ENCODE measurements at places on chromosomes 11 and 22.

- peak; percentile 77 for DNase-seq
These were observed 28.5 kb downstream of the LRP4 start for GRCh38 chr11:46889689-46890475.

DNA sequence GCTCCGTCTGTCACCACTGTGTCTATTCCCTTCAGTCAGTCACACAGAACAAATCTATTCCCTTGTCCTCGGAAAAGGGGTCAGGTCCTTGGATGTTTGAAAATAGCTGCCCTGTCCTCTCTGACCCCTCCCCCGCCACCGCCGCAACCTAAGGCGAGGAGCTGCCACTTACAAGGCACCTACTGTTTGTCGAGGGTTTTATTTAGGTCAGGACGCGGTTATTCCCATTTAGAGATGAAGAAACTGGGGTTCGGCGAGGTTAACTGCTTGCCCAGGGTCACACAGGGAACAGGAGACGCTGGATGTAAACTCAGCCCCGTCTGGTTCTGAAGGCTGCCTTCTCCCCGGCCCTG lies 1468.1 kb downstream of the BRD1 start:
- DNase-seq: no peak

DNA sequence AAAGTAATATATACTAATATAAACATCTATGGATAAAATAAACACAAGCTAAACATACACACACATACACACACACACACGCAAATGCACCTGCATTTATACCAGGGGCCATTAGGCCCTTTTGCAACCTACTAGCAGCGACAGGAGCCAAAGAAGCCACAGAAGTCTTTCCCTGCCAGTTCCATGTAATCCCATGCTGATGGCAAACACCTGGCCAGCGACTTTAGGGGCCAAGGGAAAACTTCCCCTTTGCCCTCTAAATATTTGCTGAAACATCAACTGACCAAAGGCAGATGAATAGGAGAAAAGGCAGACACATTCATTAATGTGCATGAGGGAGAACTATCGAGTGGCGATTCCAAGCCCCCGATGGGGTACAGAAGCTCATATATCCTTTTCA lies 14.8 kb upstream of the P2RY2 start:
- no peak for DNase-seq

- DNase-seq: no peak
These were observed 34.9 kb upstream of the PCF11 start for GRCh38 chr11:83122050-83122449.

DNA sequence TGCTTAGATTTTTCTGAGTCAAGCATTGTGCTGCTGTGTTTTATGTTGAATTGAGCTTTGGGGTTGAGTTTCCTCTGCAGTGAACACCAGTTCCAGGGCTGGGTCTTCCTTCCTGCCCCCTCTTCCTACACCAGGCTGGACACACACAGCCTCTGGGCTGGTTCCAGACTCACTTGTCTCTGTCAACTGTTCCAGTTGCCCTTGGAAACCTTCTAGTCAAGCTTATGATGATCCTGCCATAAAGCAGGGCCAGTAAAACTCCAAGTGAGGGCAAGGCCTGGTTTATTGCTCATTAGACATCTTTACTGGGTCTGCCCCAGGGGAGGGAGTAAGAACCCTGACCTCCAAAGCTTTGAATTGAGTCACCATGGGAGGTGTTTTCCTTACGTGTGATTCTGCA lies 61.1 kb downstream of the KIAA1671 start:
- no peak for DNase-seq

DNA sequence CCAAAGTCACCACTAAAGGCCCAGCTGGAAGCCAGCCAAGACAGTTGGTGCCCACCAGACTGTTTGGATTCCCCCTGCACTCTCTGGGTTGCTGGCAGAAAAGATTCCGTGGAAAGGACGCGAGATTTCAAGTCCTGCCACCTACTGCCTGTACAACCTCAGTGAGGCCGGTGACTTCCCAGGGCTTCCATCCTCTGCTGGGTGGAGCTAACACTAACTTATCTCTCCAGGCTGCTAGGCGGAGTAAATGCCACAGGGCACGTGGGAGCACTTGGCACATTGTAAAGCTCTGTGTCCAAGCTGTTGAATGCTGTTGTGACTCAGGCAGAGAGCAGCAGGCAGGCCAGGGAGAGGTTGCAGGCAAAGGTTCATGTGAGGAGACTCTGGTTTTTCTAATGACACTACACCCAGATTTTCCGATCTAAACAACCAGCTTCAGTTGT lies 50.9 kb upstream of the CDON start:
- DNase-seq: no peak

- DNase-seq: no peak
These were observed 63.1 kb downstream of the ARHGEF12 start for GRCh38 chr11:120399307-120399706.

DNA sequence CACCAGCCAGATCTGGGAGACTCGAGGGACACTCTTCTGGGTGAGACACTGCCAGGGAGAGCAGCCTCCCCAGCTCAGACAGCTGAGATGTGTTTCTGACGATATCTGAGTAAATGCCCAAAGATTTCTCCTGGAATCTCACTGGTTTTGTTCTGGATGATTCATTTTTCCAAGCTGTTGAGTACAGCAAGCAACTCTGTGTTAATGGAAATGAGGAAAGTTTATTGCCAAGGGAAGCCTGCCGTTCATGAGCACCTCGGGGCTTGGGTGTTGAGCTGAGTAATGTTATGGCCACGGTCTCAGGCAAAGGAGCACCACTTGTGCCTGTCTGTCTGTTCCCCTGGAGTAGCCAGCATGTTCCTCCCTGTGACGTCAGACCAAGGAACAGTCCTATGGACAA lies 1132.4 kb downstream of the BRD1 start:
- no peak for DNase-seq

DNA sequence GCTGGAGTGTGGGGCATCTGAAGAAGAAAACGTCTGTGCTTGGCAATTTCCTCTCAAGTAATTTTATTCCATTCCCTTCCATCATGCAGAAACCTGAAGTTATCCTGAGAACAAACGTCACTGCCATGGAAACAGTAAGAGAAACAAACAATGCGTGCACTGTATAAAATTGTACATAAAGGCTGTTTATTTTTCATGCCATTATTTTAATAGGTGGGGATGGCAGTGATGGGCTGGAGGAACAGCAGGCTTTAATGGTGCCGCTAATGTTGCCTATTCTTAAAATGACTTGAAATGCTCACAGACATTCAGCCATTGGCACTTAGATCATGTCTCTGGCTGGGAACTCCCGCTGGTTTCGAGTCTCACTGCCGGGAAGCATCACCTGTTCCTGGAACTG lies 7.5 kb upstream of the SEZ6L start:
- DNase-seq: no peak

DNA sequence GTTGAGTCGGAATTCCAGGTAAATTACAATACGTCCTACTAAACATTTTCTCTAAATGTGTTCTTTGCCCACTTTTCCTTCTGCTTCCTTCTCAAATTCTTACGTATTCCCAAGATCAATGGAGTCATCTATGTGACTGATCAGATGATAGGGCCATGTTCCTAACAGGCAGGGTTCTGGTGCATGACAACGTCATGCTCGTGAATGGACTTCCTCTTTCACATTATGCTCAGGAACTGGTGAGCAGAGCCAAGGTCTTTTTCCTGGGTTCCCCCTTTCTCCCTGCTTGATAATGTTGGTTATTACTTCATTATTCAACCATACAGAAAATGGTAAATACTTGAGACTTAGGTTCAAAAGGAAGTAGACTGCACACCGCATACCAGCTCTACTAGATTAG lies 789.4 kb downstream of the OPCML start:
- no peak for DNase-seq

DNA sequence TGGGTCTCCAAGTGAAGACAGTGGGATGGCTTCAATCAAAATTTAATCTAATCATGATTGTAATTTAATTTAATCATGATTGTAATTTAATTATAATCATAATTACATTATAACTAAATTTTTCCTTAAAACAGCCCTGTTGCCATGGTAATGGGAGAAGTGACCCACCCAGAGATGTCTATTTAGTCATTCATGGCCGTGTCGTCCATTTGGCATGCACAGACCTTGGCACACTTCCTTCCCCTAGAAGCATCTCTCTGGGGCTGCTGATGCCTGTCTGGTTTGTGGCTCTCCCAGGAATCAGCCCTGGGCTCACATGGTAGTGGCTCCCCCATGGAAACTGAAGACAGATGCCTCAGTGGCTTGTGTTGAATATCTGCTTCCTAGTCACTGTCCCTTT lies 27.0 kb downstream of the P4HA3 start:
- no peak for DNase-seq

DNA sequence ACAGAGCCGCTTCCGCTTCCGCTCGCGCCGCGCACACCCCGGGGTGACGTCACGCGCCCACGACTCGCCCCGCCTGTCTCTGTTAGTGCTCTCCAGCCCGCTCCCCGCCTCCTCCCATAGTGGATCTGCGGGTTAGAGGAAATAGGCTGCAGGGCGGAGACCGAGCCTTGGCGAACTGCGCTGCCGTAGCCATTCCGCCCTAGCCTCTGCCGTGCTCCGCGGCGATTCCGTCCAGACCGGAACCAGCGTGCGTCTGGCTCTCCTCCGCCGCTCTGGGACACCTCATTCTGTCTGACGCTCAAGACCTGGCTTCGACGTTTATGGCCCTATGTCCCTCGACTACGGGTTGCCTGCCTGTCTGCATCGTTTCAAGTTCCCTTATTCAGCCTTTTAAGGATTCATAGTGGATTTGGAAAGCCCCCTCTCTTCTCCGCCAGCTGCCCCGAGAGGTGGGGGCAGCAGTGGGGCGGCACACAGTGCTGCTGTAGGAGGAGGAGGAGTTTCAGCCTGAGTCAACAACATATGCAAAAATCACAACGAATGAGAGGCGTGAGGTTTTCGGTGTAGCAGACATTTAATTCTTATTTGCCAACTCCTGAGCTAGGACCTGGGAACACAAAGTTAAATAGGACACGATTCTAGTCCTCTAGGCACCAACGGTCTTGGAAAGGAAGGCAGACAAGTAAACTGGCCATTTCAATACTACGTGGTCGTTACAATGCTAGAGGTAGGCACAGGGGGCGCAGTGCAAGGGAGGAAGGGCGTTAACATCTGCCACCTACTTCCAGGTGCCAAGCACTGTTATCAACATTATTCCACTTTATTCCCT lies at the start of gene TAF10:
TSS of gene TAF10 (minus strand) at position 4 of the 829 bp plus-strand sequence. CDS start 27 bp downstream, outside the sequence.
- peak; percentile 98 for DNase-seq

- no peak for DNase-seq
These were observed 867.4 kb downstream of the NTM start for GRCh38 chr11:132237781-132238180.

DNA sequence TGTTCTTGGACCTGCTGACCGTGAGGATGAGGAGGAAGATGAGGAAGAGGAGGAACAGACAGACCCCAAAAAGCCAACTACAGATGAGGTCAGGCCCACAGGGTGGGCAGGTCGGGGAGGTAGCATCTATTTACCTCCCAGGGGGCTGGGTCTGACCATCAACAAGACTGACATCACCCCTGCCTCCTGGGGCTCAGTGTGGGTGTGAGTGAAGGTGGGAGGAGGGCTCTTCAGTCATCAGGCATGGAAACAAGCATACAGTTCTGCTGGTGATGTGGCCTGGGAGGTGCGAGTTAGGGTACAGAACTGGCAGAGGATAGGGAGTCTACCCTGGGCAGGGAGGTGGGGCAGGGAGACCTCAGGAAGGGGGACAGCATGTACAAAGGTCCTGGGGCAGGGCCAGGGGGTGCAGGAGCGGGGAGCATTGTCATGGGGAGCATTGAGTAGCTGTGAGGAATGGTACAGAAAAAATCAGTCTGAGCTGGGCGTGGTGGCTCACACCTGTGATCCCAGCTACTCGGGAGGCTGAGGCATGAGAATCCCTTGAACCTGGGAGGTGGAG lies 8.9 kb downstream of the PLCB3 start:
- no peak for DNase-seq

- DNase-seq: no peak
These were observed 13.8 kb upstream of the IFITM3 start for GRCh38 chr11:334264-334994.

- DNase-seq: no peak
These were observed 9.7 kb upstream of the MPPED1 start for GRCh38 chr22:43402128-43402527.

DNA sequence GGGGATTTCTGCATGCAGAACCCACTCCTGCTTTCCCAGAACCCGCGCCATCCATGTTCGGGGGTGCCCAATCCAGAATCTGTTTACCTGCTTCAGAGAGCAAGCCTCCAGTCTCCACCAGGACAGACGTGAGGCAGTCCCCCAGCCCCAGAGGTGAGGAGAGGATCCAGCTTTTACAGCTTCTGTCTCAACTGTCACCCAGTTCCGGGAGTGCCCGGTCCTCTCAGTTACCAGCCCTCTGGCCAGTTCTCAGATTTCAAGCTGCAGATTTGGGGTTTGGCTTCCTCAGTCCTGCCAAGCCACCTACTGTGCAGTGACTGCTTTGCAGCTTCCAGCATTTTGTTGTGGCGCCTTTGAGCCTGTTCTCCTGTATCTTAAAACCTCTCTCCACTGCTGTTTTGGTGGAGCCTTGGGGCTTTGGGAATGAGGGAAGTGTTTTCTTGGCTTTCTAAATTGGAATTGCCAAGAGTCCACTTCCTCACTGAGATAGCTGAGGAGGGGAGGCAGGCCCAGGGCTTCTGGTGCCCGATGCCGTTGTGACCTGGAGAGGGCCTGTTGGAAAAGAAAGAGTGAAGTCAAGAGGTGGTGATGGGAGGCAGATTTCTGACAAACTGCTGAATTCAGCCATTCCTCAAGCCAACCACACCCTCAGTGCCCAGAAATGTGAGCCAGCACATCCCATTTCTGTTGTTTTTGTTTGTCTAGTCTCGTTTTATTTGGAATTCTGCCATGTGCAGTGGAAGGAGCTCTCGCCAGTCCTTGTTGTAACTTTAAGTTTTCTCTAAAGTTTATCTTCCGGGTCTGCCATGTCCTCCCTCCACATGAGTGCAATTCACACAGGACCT lies 513.4 kb downstream of the TBC1D22A start:
- no peak for DNase-seq

GRCh38 chr11:107545101-107545514 lies 20.4 kb downstream of the ALKBH8 start:
- DNase-seq: no peak

GRCh38 chr11:57322256-57323166 lies 2.2 kb downstream of the TNKS1BP1 start:
- DNase-seq: no peak

GRCh38 chr11:122951211-122951610 lies 30.4 kb downstream of the BSX start:
- DNase-seq: no peak

GRCh38 chr11:45262900-45263299 lies 23.2 kb downstream of the SYT13 start:
- no peak for DNase-seq

- peak; percentile 20 for DNase-seq
These were observed 43.6 kb downstream of the CACNG2 start for GRCh38 chr22:36659762-36660509.

DNA sequence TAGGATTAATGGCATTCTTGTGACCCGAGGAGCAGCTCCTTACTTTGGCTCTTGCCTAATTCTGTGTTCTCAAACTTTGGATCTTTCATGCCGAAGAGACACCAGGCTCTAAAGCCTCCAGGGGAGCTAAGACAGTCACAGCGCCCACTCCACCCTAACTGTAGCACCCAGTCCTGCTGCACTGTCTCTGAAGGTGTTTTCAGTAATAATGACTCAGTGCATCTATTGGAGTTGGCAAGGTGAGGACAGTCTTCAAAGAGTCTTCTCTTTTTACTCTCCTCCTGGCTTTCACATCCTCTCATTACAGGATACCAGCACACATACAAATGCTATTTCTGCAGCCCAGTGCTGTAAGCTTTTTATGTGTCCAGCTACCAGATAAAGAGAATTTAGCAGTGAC lies 69.4 kb downstream of the PPFIBP2 start:
- DNase-seq: no peak

GRCh38 chr22:46303347-46303965 lies 6.8 kb downstream of the GTSE1 start:
- no peak for DNase-seq

GRCh38 chr22:26565181-26565580 lies 24.8 kb downstream of the TPST2 start:
- no peak for DNase-seq
